Activated CD8-positive, alpha-beta memory T cell treated with anti-CD3 and anti-CD28 coated beads for 1 hour (primary cell): ENCODE measurements at places on chromosomes 2 and 18.

DNA sequence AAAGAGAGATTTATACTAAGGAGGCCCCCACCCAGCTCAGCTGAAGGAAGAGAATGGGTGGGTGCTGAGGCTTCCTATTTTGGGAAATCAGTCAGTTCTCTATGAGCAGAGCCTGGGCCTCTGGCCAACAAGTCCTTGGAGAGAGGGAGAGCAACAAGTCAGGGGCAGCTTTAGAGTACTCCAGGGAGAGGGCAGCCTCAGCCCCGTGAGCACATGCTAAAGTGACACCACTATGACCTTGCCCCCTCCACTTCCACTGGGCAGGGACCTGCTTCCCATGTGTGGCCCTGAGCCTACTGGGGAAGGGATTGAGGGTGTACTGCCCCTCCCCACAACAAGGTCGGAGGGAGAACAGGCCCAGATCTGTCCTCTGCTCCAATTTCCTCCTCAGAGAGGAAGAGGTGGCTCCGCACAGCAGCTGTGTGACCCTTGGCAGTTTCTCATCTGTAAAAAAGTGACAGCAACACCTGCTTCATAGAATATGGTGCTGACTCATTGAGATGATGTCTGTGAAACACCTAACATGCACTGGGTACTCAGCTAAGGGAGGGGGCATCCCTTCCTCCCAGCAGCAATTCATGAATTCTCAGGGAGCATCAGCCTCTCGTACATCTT lies 72.9 kb downstream of the CLHC1 start:
- no peak for DNase-seq

DNA sequence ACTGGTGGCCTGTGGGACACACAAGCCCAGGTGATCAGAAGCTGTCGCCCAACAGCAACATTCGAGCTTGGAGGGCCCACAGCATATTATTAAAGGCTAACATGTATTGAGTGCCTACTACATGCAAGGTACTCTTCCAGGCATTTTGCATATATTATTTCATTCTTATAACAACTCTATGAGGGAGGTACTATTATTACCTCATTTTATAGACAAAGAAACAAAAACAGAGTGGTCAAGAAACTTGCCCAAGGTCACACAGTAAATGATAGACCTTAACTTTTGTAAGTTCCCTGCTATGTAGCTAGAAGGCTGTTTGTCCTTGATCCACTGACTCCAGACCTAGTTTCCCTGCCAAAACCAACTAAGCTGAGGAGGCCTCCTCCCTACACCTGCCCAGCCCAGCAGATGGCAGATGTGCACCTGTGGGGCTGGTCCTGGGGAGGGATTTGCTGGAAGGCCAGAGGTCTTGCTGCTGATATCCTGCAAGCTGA lies 35.7 kb downstream of the KANSL3 start:
- DNase-seq: no peak

DNA sequence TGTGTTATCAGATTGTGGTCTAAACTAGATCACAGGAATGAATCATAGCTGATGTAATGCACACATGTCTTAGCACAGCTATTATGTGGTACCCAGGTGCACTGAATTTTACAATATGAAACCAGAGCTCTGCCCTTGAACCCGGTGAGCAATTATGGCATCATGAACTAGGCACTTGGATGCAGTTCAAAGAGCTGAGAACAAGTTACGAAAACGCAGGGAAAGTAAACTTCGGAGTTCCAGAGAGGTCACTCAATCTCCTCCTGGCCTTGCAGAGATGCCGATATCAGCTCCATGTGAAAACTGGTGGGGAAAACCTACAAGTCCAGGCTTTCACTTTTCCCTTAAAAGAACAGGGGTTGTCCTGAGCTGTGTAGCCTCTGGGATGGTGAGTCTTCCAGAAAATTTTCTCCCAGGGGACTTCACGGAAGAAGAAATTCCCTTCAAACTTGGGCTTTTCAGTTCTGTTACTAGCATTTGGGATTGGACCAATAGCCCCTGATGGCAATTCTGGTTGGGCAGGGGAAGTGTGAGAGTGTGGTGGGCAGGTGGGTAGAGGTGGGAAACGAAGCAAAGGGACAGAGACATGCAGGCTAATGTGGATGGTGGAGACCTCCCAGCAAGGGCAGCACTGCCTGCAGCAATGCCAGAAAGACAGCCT lies 71.1 kb upstream of the SH3BP4 start:
- no peak for DNase-seq

GRCh38 chr18:39806525-39806924 lies 2148.5 kb upstream of the PIK3C3 start:
- no peak for DNase-seq

GRCh38 chr18:11884396-11885030 lies 23.6 kb downstream of the MPPE1 start:
- no peak for DNase-seq

DNA sequence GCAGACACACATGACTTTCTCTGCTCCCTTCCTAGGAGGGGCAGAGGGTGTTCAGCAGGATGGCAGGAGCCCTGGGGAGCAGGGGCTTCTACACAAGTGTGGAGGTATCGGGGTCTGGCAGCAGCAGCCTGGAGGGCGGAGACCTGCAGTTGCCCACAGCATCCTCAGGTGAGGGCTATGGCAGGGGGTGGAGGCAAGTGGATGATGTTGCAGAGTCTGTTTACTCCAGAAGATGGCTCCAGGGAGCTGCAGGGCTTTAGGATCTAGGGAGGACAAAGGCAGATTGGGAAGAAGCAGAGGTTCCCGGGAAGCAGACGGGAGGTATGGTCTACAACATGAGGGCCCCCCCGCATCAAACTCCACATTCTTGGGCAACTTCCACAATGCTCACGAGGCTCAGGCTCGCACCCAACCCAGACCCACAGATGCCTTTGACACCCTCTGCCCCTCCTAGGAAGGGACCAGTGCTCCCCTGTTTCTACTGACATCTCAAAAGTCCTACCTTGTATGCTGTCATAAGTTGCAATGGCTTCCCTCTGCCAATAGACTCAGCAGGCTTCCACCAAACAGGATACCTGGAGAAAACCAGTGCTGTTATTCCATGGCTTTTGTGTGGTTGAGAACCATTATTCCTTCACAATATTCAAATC lies 12.0 kb upstream of the ATP6V1C2 start:
- no peak for DNase-seq

DNA sequence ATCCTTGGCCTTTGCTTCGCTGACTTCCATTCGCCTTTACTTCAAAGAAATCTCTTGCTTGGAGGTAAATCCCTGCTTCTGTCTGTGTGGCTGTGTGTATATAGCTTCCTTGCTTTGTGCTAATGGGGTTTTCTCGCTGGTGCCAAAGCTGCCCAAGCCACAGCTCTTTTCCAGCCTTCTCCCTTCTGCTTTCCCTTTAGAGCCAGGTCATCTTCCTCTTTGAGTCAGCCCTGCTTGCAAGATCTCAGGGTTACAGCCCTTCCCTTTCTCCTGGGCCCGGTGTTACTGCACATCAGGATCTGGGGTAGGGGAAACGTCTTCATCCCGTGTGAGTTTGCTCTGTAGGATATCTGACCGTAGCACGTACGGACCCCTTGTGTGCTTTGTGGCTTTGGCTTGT lies 19.1 kb downstream of the EIF4E2 start:
- no peak for DNase-seq

GRCh38 chr2:72081451-72081850 lies 66.2 kb downstream of the CYP26B1 start:
- DNase-seq: no peak

- DNase-seq: no peak
These were observed 633.2 kb upstream of the PKDCC start for GRCh38 chr2:41414486-41415230.

DNA sequence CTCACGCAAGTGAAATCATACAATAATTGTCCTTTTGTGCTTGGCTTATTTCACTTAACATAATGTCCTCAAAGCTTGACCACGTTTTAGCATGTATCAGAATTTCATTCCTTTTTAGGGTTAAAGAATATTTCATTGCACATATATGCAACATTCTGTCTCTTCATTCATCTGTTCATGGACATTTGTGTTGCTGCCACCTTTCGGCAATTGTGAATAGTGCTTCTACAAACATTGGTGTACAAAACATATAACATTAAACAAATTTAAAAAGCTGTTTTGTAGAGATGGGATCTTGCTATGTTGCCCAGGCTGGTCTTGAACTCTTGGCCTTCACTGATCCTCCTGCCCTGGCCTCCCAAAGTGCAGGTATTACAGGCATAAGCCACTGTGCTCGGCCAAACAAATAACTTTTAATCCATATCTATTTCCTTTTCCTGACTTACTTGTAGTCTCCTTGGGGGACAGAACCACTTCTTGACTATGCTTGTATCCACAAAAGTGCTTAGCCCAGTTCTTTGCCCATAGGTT lies 209.3 kb downstream of the SLC4A3 start:
- DNase-seq: no peak

GRCh38 chr2:238430781-238431180 lies 4.1 kb downstream of the ASB1 start:
- DNase-seq: no peak

DNA sequence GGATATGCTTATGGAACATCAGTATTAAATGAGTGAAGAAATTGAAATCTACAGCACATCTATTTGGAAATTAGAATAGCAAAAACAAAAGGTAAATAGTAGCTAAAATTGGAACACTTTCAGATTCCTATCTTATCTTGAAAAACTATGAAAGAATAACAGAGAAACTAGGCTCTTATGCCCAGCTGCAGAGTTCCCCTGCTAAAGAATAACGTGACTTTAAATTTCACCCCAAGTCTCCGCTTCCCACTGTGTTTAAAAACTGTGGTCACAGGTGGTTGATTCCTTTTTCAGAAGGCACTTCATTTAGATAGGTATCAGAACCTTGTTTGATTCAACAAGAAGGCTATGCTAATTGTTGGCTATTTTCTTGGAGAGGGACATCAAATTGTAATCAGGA lies 30.1 kb downstream of the ARHGAP28 start:
- no peak for DNase-seq

DNA sequence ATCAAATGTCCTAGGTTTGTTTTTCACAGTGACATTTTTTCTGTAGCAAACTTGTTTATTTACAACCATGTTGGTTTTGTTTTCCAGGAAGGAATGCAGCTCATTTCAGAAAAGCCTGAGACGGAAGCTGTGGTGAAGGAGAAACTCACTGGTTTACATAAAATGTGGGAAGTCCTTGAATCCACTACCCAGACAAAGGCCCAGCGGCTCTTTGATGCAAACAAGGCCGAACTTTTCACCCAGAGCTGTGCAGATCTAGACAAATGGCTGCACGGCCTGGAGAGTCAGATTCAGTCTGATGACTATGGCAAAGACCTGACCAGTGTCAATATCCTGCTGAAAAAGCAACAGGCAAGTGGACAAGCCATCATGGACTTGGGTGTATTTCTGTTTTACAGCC lies 79.2 kb upstream of the EML6 start:
- no peak for DNase-seq

- DNase-seq: no peak
These were observed 82.7 kb upstream of the POMC start for GRCh38 chr2:25251071-25251421.

DNA sequence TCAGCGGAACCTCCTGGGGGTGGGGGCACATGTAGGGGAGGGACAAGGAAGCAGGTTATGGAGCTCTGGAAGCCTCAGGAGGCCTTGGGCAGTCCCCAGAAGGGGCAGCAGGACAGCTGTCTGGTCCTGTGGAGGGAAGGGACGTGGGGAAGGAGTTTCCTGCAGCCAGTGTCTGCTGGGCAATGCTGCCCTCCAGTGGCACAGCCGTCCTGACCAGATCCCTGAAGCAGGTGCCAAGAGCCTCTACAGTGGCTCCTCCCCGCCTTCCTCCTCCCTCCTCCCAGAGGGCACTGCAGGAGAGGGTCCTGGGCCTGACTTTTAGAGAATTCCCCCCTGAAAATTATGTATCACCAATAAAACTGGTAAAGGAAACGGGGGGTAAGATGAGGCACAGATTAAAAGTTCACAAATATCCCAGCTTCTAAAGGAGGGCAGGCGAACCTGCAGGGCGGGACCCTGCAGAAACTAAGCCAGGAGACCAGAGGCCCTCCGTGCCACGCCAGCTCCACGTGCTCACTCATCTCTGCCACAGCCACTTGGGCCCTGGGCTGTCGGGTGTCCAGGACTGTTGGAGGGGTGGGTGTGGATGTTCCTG lies 258.5 kb downstream of the TWIST2 start:
- DNase-seq: no peak

DNA sequence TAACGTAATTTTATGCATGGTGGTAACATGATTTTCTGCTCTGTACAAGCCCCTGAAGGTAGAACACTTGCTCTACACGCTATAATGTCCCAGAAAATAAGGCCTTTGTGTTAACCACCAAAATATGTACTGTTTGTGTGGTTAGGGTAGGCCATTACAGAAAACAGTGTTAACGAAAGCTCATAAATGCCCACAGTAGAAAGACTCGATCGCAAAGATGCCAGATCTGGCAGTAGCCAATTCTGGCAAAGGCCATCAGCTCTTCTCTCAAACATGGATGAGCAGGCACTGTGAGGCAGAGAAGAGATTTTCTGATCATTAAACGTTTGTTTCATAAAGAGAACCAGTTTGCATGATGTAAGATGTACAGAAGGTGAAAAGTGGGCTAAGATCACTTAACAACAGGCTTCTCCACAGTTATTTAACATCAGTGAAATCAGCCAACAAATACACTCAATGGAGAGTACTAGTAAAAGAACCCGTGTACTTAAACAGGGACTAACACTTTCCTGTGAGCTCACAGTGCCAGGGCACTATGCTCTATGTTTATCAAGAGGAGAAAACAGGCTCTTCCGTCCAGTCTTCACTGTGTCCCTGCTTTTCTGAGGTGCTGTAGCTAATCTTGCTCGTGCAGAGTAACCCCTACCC lies 80.3 kb downstream of the SPRED2 start:
- no peak for DNase-seq

DNA sequence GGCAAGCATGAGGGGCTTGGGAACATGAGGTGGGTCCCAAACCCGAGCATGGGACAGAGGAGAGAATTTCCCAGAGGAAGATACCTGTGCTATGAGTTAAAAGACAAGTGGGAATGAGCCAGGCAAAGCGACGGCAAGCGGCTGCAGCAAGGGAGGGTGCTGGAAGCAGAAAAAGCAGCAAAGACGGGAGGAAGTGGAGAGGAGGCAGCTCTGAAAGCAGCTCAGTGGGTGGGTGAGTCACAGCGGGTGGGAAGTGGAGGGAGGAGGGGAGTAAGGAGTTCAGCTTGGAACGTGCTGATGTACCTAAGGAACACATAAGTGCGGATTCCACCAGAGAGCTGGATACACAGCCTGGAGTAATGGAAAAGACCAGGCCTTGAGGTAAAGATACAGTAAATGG lies 41.4 kb downstream of the THUMPD2 start:
- DNase-seq: no peak

DNA sequence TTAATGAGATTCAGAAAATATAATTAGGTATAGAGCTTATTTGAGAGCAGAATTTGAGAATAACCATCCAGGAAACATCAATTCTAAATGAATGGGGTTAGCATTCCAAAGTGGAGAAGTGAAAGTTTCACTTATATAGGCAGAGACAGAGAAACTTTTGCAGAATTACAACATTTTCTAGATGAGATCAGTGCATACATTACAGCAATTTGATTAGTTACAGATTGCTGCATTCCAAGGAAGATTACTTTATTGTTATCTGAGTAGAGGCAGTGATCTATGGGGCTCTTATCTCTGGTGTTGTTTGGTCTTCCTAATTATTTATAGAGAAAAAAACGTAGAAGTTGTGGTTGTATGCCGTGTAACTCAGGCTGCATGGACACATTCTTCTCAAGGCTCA lies 373.8 kb upstream of the SYT4 start:
- no peak for DNase-seq

GRCh38 chr2:108614043-108614545 lies 79.8 kb downstream of the LIMS1 start:
- no peak for DNase-seq

GRCh38 chr2:12087175-12087574 lies 340.7 kb downstream of the LPIN1 start:
- DNase-seq: no peak
